RCC 7860 (cell line): ENCODE measurements at places on chromosomes 2 and 18.

DNA sequence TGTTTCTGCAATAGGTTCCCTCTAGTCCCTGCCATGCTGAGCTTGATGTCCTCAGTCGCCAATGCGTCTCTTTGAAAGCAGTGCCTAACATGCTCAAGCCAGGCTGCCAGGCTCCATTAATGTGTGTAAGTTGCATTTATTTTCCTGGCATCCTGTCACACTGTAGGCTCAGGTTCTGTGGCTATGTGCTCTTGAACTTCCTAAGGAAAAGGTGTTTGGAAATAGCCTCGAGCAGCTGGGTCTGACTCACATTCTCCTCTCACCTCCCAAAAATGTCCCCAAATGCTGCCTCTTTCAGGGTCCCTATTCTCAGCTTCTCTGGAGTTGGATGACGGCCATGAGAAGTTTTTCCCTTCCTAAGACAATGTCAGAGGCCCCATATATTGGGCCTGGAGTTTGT is 58.0 kb upstream of the SLC14A2 start:
- no peak for DNase-seq

DNA sequence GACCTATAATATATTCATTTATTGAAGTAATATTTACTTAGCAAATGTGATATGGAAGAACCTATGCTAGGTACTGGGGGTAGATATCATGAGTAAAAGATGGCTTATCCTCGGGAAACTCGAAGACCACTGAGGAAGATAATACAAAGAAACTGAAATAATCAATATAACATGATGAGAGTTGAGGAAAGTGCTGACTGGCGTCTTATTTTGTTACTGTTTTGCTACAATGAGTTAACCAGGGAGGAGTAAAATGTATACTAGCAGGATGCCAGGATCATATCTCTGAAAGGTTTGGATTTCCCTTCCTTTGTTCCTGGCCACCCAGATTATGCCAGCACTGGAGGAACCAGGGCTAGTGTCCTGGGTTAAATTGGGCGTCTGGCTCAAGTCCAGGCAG is 111.7 kb upstream of the SPATS2L start:
- DNase-seq: no peak

- DNase-seq: no peak
Measured at GRCh38 chr2:186093174-186093573, 354.6 kb downstream of the FSIP2 start.

GRCh38 chr2:86047575-86048382 is 57.9 kb downstream of the POLR1A start:
- no peak for DNase-seq
